ENCODE measurements at places on chromosomes 1 and 21.

DNA sequence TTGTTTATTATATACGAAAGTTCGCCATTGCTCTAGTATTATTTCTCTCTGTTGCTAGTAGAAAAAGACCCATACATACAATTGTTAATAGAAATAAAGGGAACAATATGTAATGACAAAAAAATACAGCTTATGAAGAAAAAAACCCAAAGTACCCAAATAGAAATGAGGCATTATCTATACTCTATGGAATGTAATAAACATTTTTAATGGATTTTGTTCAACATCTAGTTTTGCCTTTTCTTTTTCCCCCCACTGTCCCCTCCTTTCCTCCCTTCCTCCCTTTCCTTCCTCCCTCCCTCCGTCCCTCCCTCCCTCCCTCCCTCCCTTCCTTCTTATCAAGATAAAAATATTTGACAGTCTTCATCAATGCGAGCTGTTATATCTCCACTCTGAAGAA is 81.5 kb upstream of the NEK7 start:
- no peak for DNase-seq

- no peak for DNase-seq
These were observed 65.2 kb upstream of the DIP2A start for GRCh38 chr21:46393451-46393940.

GRCh38 chr1:108584428-108584856 is 24.5 kb downstream of the EEIG2 start:
- DNase-seq: no peak

DNA sequence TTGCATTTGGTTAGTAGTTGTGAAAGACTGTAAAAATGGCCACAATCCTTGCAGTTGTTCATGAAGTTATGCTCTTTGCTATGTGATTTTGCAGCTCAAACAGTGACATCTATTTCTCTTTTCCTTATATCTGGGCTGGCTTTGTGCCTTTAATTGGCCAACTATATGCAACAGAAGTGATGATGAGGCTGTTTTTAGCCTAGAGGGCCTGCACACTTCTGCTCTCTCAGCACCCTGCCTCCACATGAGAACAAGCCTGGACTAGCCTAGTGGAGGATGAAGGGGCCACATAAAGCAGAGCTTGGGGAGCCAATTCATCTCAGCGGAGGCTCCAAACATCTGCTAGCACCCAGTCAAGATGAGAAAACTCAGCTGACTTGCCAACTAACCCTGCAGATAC is 339.8 kb downstream of the OMA1 start:
- no peak for DNase-seq

GRCh38 chr1:241848686-241849344 is 811 bp downstream of the EXO1 start:
- no peak for DNase-seq

GRCh38 chr1:150890033-150890416 is 3.1 kb downstream of the CTXND2 start:
- DNase-seq: no peak

GRCh38 chr1:201283836-201284553 is 689 bp downstream of the PKP1 start:
- no peak for DNase-seq

- no peak for DNase-seq
These were observed 2.4 kb downstream of the IFT25 start for GRCh38 chr1:53943090-53943489.

GRCh38 chr1:221045842-221046831 is 166.9 kb downstream of the HLX start:
- no peak for DNase-seq

GRCh38 chr1:205179842-205180241 is 31.7 kb downstream of the DSTYK start:
- no peak for DNase-seq

- DNase-seq: no peak
These were observed 86.5 kb upstream of the TTC39A start for GRCh38 chr1:51416910-51417309.

GRCh38 chr1:227192163-227192562 is 126.1 kb downstream of the CDC42BPA start:
- DNase-seq: peak; percentile 87

DNA sequence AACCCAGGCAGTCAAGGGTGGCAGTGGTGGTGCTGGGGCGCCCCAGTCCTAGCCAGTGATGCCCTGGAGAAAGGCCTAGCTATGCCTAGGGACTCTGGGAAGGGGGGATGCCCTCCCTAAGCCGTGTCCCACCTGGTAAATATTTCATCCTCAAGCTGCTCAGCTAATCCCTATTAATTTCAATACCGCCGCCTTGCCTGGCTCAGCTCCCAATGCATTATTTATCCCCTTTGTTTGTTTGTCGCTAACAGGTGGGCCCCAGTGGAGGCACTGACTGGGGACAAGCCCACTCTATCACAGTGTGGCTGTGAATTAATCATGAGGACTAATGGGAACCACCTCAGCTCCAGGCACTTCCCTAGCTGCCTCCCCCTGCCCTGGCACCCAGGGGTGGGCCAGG is 22.5 kb downstream of the DMAP1 start:
- DNase-seq: no peak

- DNase-seq: no peak
These were observed 8.6 kb downstream of the ST6GALNAC3 start for GRCh38 chr1:76083189-76083588.

DNA sequence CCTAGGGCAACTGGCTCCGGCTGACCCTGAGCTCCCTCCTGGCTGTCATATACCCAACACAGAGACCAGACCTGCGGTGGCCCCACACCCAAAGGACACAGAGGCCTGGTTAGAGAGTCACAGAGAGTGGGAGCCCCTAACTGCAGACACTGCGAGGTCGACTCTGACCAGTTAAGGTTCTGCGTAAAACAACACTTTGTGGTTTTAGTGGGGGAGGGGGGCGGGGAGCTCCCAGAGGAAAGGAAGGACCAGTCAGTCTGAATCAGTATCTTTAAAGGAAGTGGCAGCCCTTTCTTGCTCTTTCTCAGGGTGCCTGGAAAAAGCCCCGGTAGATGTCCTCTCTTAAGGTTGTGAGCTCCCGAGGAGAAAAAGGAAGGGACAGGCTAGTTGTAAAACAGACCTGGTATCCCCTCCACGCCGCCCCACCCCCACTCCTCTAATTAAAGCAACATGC is 2.4 kb downstream of the SSBP3 start:
- DNase-seq: no peak

DNA sequence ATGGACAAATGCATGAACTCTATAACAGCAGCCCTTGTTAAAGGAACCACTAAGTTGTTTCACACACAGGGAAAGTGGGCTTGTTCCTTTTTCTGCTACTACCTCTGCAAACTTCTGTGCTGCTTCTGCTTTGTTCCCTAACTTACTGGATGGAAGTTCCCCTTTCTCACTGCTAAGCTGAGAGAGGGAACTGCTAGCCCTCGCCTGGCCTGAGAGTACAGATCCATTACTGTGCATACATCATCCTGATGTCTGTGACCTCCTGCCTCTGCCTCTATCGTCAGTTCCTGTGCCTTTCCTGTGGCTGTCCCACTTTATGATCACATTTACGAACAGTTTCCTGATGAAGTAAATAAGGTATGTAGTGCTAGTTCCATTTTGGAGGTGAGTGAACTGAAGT is 3.5 kb downstream of the GNAT2 start:
- DNase-seq: no peak

DNA sequence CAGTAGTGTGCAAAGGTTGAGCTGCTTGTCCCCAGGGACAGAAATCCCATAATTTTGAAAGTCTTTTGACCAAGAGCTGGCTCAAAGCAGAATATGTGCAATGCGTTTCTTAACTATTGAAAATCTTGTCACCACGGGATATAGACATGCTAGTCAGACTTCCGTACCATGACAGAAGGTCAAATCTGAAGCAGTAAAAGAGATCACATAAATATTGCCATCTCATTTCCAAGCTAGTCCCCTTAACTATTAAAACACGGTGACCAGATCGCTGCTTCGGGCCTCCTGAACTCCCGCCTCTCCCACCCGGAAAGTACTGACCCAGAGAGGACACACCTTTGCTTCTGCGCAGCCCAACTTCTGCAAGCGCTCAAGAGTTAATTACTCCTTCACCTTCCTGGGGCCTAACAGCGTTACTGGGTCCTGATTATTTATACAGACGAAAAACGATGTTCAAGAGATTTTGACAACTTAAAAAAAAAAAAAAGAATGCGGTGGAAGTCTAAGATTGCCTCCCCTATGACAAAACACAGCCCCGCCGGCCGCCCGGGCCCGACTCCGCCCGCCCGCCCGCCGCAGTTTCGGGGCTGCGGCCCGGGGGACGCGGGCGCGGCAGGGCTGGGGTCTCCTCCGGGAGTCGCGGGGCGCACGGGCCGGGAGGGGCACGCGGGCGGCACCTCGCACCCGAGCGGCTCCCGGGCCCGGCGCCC is 692 bp downstream of the SORT1 start:
- DNase-seq: no peak

- no peak for DNase-seq
These were observed 123.6 kb downstream of the AJAP1 start for GRCh38 chr1:4778056-4778455.

Measured in non-pigmented ciliary epithelial cell (primary cell).